ENCODE measurements at places on chromosomes 11 and 22.

DNA sequence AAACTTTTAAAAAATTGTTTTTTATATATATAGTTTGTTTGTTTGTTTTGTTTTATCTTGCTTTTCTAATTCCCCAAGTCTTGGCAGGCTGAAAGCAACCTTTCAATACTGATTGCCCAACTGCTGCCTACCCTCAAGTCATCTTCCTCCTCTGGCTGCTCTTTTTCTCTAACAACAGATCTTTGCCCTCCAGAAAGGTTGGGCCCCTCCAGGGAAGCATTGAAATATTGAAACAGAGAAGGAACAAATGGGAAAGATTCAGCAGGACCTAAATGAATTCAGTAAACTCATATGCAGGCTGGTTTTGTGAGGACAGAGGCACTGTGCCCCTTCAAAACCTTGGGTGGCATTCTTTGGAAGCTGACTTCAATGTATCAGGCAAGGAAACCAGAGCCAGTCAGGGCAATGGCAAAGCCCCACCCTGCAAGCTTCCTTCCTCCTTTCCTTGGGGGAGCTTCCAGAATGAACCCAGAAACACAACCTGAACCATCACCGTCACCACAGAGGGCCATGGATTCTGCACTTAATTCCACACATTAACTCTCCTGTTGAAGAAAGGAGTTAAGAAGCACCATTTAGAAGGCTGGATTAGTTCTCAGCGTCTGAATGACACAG lies 815 bp upstream of the MS4A6A start:
- DNase-seq = no peak

GRCh38 chr11:92211576-92212167 lies 12.9 kb upstream of the FAT3 start:
- no peak for DNase-seq

DNA sequence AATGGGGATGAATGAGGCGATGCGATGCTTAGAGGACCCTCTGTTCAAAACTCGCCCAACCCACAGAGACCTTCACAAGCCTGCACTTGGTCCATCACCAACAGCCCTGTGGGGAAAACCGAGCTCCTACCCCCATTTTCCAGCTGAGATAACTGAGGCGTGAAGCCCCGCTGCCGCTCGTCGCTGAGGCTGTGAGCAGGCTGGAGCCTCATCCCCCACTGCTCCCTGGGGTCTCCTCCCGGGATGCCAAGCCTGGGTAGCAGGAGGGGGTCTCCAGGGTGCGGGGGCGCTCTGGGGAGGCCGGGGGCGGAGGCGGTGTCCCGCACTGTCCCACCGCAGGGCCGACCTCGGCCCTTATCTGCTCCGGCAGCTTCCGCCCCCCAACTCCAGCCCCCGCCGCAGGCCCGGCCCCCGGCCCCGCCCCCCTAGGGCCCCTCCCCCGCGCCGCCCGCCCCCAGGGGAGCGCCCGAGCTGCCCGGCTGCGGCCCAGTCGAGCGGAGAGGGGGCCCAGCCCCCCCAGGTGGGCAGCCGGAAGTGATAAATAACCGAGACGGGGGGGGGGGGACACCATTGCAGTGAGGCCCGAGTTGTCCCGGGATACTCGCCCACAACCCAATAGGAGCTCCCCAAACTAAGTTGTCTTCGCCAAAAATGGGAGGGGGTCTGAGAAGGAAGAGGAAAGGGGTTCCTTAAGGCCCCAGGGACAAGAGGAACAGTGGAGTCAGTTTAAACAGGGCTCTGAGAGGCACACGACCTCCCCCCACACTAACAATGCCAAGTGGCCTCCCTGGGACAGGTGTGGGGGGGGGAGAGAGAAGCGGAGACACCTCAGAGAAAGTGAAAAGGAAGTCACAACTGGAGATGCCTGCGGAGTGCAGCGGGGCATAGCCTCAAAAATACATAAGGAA lies 8.3 kb upstream of the SLC39A13 start:
- DNase-seq = no peak

- DNase-seq = no peak
Measured at GRCh38 chr11:119447664-119448242, 24.8 kb upstream of the THY1 start.

GRCh38 chr11:128796270-128796669 lies 70.8 kb downstream of the KCNJ1 start:
- DNase-seq = no peak

DNA sequence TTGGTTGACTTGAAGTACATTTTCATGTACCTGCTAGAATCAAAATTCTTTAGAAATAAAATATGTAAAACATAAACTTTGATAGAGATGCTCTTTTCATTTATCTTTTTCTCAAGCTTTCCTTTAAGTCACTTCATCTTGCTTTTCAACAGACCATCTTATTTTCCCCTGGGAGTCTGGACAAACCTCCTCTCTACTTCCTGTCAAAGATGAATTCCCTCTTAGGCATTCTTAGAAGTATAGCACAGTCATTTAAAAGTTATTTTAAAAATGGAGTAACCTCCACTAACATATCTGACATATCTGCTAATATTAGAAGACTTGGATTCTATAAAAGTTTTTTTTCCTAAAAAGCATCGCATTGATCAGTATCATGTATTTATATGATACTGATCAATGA lies 84.8 kb upstream of the PAX6 start:
- DNase-seq = no peak

DNA sequence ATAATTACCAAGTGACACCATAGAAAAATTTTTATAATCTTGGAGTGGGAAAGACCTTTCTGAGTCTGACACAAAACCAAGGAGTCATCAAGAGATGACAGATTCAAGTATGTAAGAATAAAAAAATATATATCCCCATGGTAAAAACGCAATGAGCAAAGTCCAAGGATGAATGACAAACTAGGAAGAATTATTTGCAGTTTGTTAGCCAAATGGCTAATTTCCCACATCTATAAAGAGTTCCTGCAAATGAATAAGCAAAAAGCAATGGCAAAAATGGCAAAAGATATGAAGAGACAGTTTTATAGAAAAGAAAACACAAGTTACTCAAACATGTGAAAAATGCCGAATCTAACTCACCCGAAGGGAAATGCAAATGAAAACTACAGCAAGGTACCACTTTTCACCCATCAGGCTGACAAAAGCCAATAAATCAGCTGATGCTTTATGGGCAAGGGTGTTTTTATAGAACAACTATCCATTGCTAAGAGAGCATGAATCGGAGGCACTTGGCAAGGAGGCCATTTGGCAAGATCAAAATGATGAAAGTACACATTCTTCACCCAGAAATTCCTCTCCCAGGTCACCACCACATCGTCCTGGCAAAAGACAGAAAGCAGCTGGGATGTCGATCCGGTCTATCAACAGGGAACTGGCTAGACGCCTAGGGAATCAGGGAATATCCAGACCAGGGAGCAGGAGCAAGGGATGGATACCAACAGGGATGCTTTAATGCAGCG lies 21.1 kb upstream of the KLHL35 start:
- DNase-seq = no peak

- peak; percentile 38 for DNase-seq
Measured at GRCh38 chr11:11010624-11011127, 152.8 kb upstream of the ZBED5 start.

- DNase-seq = no peak
Measured at GRCh38 chr11:79092791-79093353, 348.0 kb downstream of the TENM4 start.

DNA sequence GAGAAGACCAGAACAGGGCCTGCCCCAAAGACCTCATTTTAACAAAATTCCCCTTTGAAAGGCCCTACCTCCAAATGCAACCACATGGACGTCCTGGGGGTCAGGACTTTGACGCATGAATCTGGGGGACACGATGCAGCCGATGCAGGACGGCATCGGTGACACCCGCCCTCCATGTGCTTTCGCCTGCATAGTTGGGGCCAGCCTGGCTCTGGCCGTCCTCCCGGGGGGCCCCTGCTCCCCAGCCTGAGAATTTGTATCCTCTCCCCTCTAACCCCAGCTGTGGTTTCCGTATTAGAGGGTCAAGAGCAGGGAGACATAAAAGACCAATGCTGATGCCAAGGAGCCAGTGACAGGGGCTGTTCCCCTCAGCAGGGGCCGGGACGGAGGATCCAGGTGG lies 18.4 kb upstream of the BRSK2 start:
- no peak for DNase-seq

DNA sequence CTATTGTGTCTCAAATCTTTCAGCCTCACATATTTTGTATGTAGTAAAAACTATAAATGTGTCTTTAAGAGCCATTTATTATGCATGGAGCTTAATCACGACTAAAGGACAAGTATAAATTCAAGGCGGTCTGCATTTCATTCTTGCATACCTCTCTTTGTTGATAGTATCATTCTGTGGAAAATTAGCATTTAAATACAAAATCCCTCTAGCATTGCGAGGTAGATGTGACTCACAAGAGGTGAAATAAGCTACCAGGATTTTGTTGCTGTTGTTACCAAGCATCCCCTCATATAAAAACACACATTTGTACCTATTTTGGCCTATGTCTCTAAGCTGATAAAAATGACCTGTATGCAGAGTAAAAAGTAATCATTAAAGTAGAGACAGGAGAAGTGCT lies 537.4 kb upstream of the LUZP2 start:
- DNase-seq = no peak

GRCh38 chr11:62710001-62710345 lies 2.5 kb downstream of the GNG3 start:
- DNase-seq = no peak

DNA sequence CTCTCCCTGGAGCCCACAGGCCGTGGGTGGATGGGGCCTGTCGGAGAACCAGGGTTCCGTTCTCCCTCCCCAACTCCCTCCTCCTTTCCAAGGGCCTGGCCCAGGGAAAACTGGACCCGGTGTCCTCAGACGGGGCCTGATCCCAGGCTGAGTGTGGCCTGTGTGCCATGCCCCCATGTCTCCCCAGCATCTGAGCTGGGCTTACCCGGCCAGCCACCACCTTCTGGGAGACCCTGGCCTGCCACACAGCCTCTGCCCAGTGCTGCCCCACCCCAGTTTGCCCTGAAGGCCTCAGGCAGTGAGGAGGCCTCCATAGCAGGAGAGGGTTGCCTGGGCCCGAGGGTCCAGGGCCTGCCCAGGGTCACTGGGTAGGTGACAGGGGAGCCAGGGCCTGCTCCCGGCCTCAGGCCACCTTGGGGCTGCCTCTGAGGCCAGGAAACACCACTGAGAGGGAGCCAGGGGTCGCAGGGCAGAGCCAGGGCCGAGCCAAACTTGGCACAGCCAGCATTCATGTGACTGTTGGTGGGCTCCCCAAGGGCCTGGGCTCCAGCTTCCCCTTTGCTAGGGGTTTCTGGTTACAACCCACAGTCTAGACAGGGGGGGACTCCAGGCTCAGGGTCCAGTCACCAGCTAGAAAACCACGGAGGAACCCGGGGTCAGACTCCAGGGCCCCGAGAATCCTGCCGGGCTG lies 590 bp upstream of the IFITM10 start:
- DNase-seq = no peak

- no peak for DNase-seq
Measured at GRCh38 chr11:57424137-57424791, 2.7 kb downstream of the SLC43A3 start.

- DNase-seq = no peak
Measured at GRCh38 chr11:117002639-117003299, 95.5 kb downstream of the SIK3 start.

DNA sequence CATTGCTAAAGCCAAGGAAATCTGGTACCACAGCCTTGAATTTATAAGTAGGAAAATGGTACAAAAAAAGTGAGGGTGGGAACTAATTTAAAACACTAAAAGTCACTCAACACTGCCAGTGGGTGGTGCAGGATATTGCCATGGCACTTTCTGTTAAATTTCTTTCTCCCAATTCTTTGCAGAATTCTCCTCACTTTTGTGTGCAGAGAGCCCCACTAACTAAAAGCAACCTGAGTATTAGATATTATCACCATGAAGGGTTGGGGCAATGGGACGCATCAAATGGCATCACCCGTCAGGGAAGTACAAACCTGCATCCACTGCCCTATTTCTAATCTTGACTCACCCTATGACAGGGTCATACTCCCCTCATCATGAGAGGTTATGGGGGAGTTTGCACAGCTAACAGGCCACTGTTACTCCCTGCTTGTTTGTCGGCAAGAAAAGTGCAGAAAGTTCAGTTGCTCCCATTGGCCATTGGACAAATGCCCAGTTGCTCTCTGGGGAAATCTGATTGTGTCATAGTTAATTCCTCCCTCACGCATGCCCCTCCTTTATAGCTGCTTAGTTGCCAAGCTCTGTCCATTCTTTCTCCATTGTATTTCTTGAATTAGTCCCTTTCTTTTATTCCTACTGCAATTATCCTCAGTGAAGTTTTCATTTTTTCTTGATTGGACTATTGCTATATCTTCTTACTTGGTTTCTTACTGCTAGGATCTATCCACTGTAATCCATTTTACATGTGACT lies 93.8 kb upstream of the BLID start:
- peak; percentile 53 for DNase-seq

DNA sequence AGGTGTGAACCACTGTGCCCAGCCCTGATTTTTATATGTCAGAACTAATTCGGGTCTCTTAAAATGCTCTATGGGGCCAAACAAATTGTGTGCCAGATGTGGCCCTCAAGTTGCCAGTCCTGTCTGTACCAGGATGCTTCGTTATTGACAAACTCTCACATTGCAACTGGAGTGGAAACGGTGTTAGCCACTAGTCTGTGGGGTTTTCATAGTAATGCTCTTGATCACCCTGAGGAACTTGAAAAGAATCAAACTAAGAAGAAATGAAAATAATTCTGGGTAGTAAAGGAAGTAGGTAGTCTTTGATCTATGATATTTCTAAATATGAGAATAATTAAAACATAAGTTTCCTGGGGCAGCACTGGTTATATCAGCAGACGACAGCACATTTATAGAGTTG lies 67.3 kb upstream of the ADSL start:
- no peak for DNase-seq

DNA sequence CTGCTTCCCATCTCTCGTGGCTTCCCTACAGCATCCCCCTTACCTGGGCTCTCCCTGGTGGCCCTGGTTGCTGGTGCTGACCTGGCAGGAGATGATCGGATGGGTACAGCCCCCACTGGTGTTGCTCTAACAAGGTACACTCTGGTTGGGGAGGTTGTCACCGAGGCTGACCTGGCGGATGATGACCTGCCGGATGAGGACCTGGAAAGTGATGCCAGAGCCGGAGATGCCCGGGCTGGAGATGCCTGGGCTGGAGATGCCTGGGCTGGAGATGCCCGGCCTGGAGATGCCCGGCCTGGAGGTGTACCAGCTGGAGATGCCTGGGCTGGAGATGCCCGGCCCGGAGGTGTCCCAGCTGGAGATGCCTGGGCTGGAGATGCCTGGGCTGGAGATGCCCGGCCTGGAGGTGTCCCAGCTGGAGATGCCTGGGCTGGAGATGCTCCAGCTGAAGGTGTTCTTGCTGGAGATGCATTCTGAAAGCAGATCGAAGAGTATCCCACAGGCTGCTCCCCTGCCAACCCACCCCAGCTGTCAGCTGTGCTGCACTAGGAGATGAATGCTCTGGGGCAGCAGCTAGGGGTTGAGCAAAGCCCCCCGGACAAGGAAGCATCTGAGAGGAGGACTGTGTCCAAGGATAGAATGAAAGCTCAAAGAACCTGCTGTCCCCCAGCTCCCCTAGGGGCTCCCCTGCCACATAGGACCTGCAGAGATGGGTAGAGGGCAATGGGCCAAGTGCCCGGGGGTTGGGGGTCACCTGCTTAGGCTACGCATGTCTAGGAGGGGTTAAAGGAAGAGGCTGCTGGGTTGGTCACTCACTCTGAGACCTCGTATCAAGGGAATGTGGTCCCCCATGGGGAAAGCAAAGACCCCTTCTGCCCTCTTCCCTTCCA lies 10.6 kb downstream of the TMPRSS13 start:
- DNase-seq = no peak

Data from dermis microvascular lymphatic vessel endothelial cell (primary cell).